HL-60 (cell line): ENCODE measurements at places on chromosomes 6 and 20.

DNA sequence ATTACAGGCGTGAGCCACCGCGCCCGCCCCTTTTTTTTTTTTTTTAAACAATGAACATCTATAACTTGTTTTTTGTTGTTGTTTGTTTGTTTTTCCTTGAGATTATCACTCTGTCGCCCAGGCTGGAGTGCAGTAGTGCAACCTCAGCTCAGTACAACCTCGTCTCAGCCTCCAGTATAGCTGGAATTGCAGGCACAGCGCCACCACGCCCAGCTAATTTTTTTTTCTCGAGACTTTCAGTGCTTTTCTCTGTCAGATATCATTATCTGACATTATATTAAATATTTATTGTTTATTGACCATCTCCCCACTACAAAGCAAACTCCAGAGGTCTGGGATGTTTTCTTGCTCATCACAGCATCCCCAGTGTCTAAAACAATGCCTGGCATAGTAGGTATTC lies 2.3 kb upstream of the DLK2 start:
- DNase-seq, result no peak

DNA sequence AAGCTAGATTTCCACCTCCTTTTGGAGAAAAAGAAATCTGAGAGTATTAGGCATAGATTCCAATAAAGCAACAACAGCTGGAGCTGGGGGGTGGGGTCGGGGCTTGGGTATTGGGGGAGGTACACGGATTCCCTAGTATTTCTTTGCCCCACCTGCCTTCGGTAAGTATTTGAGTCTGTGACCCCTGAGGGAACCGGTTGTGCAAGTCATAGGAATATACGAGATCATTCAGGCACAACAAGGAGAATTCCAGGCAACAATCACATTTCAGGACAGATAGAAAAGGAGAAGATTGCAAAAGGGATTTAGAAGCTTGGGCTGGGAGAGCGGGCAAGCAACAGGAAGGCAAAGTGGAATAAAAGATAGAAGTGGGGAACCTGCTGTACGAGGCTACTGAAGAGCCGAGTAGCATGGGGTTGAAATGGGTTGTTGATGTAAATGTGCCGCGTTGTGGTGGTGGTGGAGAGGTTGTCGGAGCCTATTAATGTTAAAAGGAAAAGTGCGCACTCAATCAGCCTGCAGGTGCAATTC lies 148.9 kb downstream of the BCAS1 start:
- no peak for DNase-seq

- no peak for DNase-seq
Observed at GRCh38 chr6:158751921-158752320, 67.2 kb downstream of the EZR start.

GRCh38 chr6:33147807-33148666 lies 44.2 kb downstream of the COL11A2 start:
- DNase-seq, result no peak

- no peak for DNase-seq
Observed at GRCh38 chr6:10453596-10453995, 38.7 kb upstream of the TFAP2A start.

GRCh38 chr6:28867086-28867409 lies 56.7 kb downstream of the TRIM27 start:
- DNase-seq, result no peak

GRCh38 chr6:4606821-4607704 lies 169.1 kb upstream of the CDYL start:
- DNase-seq, result no peak

DNA sequence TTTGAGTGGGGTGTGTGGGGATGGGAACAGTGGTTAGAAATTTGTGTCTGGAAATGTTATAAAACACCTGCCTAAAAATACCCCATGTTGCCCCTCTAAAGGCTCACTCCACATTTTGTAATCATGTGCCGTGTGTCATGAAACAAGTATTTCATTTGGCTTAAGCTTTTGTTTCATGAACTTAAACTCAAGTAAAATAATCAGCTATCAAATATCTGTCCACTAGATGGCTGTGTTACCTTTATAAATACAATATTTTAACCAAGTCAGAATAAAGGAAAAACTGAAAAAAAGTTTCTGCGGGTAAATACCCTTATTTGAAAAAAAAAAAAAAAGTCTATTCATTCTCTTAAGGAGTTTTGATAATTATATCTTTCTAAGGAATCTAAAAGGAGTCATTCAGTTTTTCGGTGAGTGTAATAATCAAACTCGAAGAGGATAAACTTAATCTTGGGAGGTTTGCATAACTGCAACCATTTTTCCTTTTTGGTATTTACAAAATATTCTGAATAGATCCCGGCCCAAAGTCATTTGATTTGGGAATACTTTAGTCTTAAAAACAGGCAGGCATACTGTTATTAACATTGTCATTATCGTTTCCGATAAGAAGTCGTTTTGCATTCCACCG lies 29.9 kb upstream of the MTRF1L start:
- DNase-seq, result no peak

GRCh38 chr6:41427642-41428335 lies 92.4 kb downstream of the NCR2 start:
- DNase-seq, result no peak

GRCh38 chr6:27601668-27602254 lies 128.9 kb upstream of the ZNF184 start:
- no peak for DNase-seq

GRCh38 chr6:49548613-49549304 lies 1.7 kb upstream of the C6orf141 start:
- DNase-seq, result no peak

DNA sequence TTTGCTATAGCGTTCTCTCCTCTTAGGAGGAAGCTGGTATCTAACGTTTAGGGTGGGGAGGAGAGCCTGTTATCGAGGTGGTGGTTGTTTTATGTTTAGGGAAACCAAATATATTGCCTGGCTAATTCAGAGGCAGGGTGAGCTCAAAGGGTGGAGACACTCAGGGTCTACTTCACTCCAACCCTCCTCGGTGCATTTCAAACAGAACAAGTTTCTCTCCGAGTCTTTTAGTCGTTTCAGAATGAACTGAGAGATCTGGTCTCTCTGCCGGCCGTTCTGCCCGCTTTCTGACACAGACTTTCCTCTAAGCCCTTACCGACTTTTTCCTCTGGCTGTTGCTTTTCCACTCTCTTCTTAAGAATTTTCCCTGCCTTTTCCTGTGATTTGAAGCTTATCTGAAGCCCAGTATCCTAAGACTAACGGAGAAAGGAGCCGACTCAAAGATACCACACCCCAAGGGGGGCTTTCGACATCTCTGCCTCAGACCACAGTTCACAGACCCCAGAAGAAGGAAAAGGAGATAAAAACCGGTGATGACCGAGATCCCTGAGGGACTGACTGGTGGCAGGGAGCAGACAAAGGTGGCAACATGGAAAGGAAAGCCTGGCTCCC lies 865 bp downstream of the STK38 start:
- DNase-seq, result no peak

GRCh38 chr6:16688984-16689636 lies 72.2 kb downstream of the ATXN1 start:
- no peak for DNase-seq

GRCh38 chr20:63579017-63579694 lies 5.1 kb upstream of the HELZ2 start:
- DNase-seq, result no peak

DNA sequence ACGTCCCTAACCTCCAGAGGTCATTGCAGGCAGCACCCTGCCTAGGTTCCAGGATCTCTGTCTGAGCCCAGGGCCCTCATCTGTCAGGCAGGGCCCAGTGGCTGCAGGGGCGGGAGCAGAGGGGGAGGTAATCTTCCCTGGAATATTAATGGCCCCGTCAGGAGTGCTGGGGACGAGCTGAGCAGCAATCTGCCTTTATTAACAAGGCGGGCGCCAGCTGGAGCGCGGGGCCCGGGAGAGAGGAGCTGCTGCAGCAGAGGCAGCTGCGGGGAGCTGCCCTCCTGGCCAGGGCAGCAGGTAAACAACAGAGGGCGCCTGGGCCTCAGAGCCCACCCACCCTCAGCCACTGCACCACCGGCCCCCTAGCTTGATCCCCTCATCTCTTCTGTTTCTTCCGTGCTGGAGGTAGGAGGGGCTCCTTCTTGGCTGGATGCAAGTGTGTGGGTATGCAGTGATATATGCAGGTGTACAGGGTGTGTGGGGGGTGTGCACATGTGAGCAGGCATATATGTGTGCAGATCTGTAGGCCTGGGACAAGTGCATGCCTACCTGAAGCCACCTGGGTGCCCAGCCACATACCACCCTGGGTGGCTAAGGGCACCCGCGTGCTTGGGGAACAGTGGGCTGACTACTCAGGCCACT lies 131.8 kb upstream of the MLN start:
- no peak for DNase-seq
